ENCODE measurements at places on chromosomes 12 and 14.

DNA sequence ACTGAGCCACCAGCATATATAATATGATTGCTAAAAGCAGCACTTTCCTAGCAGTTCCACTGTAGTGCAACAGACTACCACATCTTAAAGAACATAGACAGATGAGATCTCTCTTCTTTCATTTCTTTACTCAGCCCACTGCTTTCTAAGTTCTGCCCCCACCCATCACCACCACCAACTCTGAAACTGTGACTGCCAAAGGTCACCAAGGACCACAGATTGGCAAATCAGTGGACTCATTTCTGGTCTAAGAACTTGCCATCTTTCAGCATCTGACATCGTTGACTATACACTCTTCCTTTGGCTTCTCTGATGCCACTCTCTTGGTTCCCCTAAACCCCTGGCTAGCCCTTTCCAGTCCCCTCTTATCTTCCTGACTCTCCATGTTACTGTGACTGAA lies 38.4 kb downstream of the IFNG start:
- no peak for DNase-seq

DNA sequence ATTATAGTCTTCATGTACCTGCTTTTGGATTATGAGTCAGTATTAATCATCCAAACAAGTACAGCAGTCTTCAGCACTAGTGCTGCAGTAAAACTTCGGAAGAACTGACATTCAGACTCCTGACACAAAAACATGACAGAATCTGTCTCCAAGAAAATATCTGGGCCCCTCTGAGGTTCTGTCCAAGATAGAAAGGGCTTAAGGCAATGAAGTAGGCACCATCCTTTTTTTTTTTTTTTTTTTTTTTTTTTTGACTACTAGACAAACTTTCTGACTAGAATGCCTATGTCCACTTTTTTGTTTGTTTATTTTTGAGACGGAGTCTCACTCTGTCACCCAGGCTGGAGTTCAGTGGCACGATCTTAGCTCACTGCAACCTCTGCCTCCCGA lies 112.5 kb downstream of the MED13L start:
- DNase-seq = no peak

DNA sequence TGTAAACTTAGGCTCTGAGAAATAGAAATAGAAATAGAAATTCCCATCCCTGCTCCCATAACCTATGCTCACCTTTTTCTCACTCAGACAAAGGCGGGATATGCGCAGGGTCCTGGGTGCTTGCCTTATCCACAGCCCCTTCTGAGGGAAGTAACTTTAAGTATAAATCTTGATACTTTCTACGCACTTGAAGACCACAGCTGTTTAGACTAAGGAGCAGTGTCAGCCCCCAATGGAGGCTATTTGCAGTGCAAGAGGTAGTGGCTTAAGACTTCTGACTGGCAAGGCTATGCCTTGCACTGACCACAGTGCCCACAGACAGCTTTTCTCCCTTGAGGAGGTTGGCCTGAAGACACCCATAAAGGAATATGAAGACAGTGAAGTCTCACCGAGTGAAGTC lies 35.2 kb downstream of the ASCL1 start:
- DNase-seq = no peak

DNA sequence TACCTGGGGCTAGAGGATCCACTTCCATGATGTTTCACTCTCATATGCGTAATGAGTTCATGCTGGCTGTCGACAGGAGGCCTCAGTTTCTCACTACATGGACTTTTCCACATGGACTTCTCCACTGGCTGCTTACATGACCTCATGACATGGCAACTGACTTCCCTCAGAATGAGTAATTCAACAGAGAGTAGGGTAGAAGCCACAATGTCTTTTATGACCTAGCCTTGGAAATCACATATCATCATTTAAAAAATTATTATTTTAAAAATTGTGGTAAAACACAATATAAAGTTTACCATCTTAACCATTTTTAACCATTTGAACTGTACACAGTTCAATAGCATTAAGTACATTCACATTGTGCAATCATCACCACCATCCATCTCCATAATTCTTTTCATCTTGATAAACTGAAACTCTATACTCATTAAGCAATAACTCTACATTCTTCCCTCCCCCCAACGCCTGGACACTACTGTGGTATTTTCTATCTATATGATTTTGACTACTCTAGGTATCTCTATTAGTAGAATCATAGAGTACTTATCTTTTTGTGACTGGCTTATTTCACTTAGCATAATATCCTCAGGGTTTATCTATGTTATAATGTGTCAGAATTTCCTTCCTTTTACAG lies 144.5 kb downstream of the TGFB3 start:
- DNase-seq = no peak

GRCh38 chr12:40351976-40352375 lies 127.2 kb downstream of the LRRK2 start:
- DNase-seq = no peak

- DNase-seq = peak; percentile 98
Measured at GRCh38 chr12:12716793-12717585, at the start of gene CDKN1B. TSS of gene CDKN1B (plus strand) at chr12:12717368. CDS start at chr12:12717840, 472 bp downstream.

DNA sequence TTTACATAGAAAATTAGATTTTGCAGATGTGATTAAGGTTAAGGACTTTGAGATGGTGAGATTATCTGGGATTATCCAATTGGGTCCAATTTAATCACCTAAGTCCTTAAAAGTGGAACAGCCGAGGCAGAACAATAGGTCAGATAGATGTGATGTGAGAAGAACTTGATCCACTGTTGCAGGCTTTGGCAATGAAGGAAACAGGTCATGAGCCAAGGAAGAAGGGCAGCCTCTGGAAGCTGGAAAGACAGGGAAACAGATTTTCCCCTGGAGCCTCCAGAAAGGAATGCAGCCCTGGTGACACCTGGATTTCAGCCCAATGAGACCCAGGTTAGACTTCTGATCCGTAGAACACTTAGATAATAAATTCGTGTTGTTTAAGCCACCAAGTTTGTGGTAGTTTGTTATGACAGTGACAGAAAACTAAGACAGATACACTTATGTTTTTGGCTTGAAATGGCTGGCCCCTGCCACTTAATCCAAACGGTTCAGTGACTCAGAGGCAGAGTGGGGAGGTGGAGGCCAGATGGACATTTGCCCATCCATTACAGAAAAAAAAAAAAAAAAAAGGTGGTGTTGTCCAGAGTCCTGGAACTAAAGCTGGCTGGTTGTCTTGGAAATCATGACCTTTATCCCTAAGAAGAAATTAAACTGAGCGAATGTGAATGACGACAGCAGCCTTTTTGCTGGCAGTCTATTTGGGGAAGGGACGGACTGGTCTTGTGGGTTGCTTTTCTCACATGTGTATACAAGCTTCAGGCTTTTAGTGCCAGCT lies 181.9 kb upstream of the NRXN3 start:
- DNase-seq = peak; percentile 20

DNA sequence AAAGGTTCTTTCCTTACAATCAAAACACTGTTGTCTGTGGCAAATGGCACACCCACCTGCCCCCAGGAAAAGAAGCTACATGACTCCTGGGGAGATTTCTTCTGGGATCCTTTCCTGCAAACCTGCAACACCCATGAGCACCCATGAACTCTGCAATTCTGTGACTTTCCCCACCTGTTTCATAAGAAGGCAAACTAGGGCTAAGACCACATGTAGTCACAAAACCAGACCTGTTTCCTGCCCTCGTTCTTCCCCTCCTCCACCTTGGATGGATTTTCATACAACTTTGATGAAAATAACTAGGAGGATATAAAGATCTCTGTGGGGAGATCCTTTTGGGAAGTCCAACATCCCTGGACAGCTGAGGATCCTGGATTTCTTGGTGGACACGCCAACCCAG lies 1084.7 kb downstream of the BCL11B start:
- no peak for DNase-seq

DNA sequence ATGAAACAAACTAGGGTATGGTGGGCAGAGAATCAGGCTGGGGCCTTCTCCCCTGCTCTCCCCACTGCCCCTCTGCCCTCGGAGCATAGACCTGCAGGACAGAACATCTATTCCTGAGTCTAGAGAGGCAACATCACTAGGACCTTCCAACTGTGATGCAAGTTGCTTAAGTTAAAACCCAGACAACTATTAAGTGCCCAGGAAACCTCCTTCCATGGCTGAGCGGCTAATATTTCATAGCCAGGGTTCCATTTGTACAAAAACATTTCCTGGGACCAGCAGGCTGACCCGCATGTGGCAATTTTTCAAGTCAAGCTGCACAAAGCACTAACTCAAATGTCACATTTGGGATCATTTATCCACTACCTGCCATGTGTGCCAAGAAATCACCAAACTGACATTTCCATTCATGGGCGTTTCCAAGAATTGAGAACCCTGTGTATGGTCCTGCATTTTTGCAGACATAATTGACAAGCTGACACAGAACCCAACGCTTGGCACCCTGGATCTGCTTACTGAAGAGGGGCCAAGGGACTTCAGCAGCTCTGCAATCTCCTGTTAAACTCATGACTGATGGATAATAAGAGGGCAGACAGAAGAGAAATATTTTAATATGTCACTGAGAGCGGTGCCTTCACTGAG lies 32.7 kb downstream of the NT5DC3 start:
- DNase-seq = peak; percentile 79

DNA sequence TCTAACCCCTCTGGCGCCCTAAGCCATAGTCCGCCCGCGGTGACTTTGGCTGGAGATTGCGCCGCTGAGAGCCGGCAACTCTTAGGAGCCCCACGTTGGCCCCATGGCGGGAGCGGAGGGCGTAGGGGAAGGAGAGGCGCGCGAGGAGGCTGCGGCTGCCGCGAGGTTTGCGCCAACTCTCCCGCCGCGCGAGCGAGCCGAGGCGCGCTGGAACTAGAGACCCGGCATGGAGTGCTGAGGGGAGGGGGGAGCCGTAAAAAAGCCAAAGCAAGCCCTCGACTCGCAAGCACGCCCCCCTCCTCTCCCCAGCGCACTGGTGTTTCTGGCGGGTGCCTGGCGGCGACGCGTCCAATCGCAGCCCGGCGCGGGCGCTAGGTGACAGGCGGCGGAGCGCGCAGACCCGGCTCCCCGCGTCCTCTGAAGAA lies at the start of gene SYT10:
TSS of gene SYT10 (minus strand) at position 233 of the 425 bp plus-strand sequence. CDS start 297 bp downstream, outside the sequence.
- no peak for DNase-seq

GRCh38 chr14:68814238-68814538 lies 21.3 kb upstream of the ZFP36L1 start:
- no peak for DNase-seq

- no peak for DNase-seq
Measured at GRCh38 chr12:108410689-108411088, 71.6 kb upstream of the CMKLR1 start.

DNA sequence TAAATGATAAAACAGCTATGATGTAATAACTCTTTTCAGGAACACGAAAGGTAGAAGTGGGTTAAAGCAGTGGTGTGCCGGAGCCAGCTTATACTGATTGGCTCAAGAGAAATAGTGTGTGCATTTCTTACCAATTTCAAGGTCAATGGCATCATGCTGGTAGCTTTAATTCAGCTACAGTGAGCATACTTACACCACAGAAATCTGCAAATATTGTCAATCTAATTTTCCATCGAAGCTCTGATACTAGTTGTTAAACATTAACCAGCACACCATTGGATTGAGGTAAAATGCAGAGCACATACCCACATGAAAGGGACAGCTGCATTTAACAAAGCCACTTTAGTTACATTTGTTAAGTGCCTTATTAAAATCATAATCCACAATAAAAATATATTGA lies 225.7 kb downstream of the KCNC2 start:
- no peak for DNase-seq

- DNase-seq = no peak
Measured at GRCh38 chr14:72907886-72908285, 14.0 kb upstream of the DPF3 start.

GRCh38 chr12:49187184-49187583 lies 1.7 kb downstream of the TUBA1A start:
- DNase-seq = peak; percentile 68

DNA sequence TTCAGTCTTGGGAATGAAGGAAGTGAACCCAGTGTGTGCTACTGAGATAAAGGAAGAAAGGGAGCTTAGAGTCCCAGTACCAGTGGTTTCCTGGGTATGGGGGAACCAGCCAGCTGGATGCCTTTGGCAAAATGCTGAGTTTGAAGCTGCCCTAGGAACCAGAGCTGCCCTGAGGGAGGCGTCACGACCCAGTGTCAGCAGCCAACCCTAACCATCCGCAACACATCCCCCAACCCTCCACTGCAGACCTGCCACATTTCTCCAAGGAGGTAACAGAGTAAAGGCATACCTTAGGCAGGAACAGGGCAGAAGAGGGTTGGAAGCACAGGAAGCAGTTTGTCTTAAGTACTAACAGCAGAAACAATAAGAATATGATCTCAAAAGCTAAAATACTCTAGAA lies 28.6 kb downstream of the PRDM4 start:
- DNase-seq = no peak

DNA sequence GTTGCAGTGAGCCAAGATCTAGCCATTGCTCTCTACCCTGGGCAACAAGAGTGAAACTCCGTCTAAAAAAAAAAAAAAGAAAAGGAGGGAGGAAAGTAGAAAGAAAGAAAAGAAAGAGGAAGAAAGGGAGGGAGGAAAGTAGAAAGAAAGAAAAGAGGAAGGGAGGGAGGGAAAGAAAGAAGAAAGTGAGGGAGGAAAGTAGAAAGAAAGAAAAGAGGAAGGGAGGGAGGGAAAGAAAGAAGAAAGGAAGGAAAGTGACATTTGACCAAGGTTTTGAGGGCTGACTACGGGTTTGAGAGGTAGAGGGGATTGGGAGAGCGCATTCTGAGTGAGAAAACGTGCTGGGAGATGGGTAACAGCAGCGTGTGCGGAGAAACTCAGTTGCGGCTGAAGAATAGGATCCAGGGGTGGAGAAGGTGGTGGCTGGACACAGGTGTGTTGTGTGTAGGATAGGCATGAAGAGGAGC lies 521 bp upstream of the PAPLN start:
- no peak for DNase-seq

DNA sequence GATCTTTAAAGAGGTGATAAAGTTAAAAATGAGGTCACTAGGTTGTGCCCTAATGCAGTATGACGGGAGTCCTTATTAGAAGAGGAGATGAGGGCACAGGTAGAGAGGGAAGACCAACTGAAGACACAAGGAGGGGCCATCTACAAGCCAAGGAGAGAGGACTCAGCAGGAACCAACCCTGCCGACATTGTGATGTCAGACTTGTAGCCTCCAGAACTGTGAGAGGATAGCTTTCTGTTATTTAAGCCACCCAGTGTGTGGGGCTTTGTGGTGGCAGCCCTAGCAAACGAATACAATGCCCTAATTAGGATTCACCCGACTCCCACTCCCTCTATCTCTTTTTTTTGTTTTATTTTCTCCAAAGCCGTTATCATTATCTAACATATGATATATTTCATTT lies 7.9 kb upstream of the IL26 start:
- DNase-seq = no peak

GRCh38 chr14:22276913-22277816 lies 311.9 kb downstream of the DAD1 start:
- no peak for DNase-seq

DNA sequence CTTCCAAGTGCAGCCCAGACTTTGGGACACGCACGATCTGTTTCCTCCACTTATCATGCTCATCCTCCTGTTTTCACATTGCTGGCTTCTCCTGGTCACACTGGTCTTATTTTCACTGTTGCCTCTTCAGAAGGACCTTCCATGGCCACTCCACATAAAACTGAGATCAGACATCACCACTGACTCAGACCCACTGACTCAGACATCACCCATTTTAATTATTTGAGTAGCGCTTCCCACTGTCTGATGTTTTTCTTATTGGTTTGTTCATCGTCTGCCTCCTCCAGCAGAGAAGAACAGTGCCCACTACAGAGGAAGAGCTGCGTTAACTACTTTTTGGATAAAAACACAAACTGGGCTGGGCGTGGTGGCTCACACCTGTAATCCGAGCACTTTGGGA lies 270.5 kb upstream of the PWP1 start:
- no peak for DNase-seq
